ENCODE measurements at places on chromosomes 13 and 19. TPM values are rescaled to one million over a fixed set of nuclear protein-coding genes. Genes with fewer than 3 reads are reported as not detected.

The SELENOV gene
- total RNA-seq: not detected

The NPHS1 gene
- not detected for total RNA-seq

The ZNF416 gene
- total RNA-seq: 15.0 TPM

The ALG5 gene
- 20.7 TPM for total RNA-seq

The LILRA6 gene
- not detected for total RNA-seq

The LYPD5 gene
- 4.7 TPM for total RNA-seq

The CGB7 gene
- not detected for total RNA-seq

The PDX1 gene
- total RNA-seq: not detected

The DNAJC15 gene
- total RNA-seq: 21.6 TPM

The PSPN gene
- 3.1 TPM for total RNA-seq

The ANGPTL8 gene
- total RNA-seq: not detected

The SGCG gene
- 0.31 TPM for total RNA-seq

The C19orf18 gene
- total RNA-seq: not detected

The KLHL1 gene
- total RNA-seq: 60.7 TPM

The CEACAM1 gene
- total RNA-seq: not detected

The C1QTNF9B gene
- not detected for total RNA-seq

The SETDB2 gene
- total RNA-seq: 14.7 TPM

The FCGBP gene
- total RNA-seq: 5.0 TPM

The STOML3 gene
- total RNA-seq: not detected

The DACT3 gene
- 14.7 TPM for total RNA-seq

The ZNF583 gene
- 71.7 TPM for total RNA-seq

The ZNF90 gene
- 7.5 TPM for total RNA-seq

The SHISA2 gene
- total RNA-seq: 30.7 TPM

The MAST1 gene
- total RNA-seq: 131 TPM

The KCNK6 gene
- 0.31 TPM for total RNA-seq

The ACP7 gene
- not detected for total RNA-seq

The KRTDAP gene
- total RNA-seq: not detected

The CCL25 gene
- total RNA-seq: not detected

The C2CD4C gene
- total RNA-seq: 14.7 TPM

The SPACA6 gene
- total RNA-seq: 11.3 TPM

The MEDAG gene
- 0.31 TPM for total RNA-seq

The POGLUT2 gene
- 9.4 TPM for total RNA-seq

The TBXA2R gene
- 0.63 TPM for total RNA-seq

The PRR36 gene
- total RNA-seq: 6.6 TPM

The GRK1 gene
- total RNA-seq: 1.3 TPM

The ADGRE2 gene
- total RNA-seq: 0.31 TPM

The NXNL1 gene
- total RNA-seq: not detected
